ENCODE measurements at places on chromosomes 7 and 10.

GRCh38 chr7:143373255-143373794 lies 7.8 kb upstream of the ZYX start:
- DNase-seq = no peak

DNA sequence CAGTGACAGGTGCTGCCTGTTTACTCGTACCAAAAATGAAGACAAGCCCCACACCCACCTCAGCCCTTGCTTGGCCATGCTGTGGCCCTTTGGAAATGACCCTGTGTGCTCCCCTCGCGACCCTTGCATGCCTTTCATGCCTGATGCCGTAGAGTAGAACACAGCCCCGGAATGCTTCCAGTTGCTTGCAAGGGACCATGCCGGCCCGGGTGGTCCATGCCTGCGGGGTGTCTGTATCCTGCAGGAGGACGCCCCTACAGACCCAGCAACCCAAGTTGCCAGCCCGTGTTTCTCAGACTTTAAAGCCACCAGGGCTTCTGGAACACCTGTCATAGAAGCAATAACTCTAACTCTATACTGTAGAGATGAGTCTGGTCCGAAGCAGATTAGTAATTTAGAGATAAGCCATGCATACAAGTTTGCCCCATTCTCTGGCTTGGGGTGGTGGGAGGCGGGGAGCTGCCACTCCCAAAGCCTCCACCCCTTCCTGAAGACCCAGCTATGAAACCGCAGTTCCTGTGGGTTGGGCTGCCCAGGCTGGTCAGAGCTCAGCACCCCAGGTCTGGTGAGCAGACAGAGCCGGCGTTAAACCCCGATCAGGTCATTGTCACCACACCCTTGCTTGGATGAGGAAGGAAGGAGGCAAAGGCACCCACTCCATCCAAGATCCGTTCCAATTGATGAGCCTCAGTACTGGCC lies 143.5 kb downstream of the ADCY1 start:
- DNase-seq = no peak

DNA sequence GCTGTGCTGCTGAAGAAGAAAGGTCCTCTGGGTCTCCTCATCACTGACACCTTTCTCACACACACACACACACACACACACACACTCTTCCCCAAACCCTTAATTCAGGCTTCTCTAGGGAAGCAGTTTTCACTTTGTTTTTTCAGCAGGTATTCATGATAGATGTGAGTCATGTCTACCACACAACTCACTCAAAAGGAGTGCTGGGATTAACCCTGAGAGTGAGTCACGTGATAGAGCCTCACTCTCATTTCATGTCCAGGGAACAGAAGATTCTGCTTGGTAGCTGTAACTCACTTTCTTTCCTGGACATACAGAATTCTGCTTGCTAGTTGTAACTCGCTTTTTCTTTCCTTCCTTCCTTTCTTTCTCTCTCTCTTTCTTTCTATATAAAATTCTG lies 45.4 kb downstream of the VIM start:
- DNase-seq = no peak

- no peak for DNase-seq
These were observed 285.0 kb downstream of the BMPER start for GRCh38 chr7:34190299-34190698.

DNA sequence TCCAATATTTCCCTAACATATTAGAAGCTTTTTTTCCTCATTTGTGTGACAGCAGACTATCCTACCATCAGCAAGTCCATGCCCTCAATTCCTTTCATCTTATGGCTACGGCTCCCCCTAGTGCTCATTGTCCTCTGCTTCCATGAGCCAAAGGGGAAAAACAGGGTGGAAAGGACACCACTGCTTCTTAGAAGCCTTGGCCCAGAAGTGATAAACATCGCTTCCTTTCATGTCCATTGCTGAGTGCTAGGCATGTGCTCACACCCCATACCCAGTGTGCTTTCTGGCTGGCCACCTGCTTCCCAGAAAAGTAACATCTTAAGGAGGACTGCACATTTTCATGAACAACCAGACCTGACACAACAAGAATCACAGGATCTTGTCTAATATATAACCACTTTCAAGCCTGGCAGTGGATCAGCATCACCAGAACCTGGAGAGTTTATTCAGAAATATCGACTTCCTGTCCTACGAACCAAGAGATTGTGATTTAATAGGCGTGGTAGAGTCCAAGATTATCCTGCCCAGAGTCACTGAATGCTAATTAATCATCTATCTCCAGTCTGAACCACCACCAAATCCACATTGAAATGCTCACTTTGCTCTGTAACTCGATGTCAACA lies 650.5 kb upstream of the SORCS1 start:
- peak; percentile 2 for DNase-seq

DNA sequence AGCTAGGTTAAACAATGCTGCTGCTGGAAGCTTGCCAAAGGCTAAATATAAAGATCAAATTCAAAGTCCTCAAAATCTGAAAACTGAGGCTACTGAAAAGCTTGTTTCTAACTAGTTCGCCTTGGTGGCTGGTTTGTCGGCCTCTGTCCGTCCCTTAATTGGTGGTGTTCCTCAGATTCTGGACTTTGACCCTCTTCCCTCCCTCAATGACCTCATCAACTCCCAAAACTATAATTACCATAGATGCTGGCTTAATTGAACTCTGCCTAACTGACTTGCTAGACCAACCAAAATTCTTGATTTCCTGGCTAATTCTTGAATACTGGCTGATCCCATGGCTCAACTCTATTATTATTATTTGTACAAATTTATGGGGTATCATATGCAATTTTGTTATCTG lies 15.6 kb downstream of the ARHGAP21 start:
- no peak for DNase-seq

DNA sequence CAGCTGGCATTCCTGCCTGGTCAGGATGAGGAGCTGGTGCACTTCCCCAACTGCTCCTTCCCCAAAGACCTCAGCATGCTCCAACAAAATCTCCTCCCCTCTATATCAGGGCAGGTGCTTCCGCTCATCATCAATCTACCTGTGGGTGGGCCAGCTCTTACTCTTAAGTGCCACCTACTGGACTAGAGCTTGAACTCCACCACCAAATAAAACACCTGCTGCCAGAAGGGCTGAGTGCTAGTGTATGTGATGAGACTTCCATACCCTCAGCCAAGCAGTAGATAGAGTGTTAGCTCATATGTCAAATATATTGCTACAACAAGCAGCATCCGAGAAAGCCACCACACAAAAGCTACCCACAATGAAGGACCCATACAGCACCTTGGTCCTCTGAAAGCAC lies 264.3 kb downstream of the RNLS start:
- DNase-seq = no peak

DNA sequence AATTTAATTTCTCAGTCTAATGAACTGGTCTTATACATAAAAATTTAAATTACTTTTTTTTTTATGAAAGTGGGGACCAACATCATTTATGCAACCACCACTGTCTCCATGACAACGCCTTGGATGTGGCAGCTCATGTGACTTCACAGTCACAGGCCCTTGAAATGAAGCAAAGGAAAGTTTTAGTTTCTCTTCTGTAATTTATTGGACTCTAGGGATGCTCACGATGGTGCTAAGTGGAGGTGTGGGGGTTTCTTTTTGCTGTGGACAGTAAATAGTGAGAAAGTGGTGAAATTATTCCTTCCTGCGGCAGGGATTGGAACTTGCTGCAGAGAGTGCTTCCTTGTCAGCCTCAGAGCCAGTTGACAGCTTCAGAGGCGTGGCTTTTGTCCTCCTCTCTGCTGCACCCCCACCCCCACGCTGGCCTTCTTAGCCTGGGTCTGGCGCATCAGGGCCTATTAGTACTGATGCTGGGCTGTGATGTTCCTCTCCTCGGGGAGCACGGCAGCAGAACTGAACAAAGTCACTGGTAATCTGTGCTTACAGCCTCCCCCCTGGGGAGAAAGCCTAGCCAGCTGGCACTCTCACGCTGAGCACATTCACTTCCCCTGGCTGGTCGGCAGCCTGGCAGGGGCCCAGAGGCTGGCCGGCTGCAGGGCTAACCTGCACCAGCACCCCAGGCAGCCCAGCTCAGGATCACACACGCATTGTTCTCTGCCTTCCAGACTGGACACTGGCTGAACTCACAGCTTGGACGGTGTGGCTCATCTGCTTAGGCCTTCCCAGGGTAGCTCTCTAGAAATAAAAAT lies 517.5 kb upstream of the GALNT17 start:
- peak; percentile 98 for DNase-seq

GRCh38 chr7:82616059-82616728 lies 172.6 kb upstream of the CACNA2D1 start:
- no peak for DNase-seq

- DNase-seq = no peak
These were observed 5.3 kb downstream of the ESYT2 start for GRCh38 chr7:158824028-158824427.

- DNase-seq = no peak
These were observed 732 bp downstream of the FAM53B start for GRCh38 chr10:124743191-124744101.

GRCh38 chr10:12334186-12334530 lies 15.2 kb upstream of the CAMK1D start:
- no peak for DNase-seq

GRCh38 chr10:94193466-94193924 lies 169.2 kb downstream of the NOC3L start:
- DNase-seq = no peak

- no peak for DNase-seq
These were observed 240.7 kb downstream of the MGMT start for GRCh38 chr10:129707406-129708388.

DNA sequence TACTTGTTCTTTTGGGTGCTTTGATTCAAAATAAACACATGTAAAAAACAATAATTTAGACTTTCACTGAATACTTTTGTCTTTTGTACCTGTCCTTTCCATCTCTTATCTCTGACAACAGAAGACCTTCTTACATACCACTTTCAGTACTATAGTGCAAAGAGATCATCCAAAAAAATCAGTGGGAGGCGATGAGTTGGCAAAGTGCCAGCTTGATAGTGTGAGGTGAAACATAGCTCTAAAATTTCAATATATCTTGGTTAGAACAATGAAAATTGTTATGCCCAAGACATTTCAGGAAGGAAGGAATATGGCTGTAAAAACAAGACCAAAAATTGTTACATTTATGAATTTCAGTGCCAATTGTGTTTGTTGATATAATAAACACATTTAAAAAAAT lies 390.2 kb upstream of the COBL start:
- DNase-seq = no peak

GRCh38 chr7:80882213-80882801 lies 36.5 kb downstream of the SEMA3C start:
- DNase-seq = no peak

GRCh38 chr10:113036619-113037018 lies 86.6 kb downstream of the TCF7L2 start:
- no peak for DNase-seq

- DNase-seq = no peak
These were observed 1138.5 kb upstream of the PHF14 start for GRCh38 chr7:9835199-9835598.
